ENCODE measurements at places on chromosomes 13 and 19. TPM values are rescaled to one million over a fixed set of nuclear protein-coding genes. Genes with fewer than 3 reads are reported as not detected.

DNA sequence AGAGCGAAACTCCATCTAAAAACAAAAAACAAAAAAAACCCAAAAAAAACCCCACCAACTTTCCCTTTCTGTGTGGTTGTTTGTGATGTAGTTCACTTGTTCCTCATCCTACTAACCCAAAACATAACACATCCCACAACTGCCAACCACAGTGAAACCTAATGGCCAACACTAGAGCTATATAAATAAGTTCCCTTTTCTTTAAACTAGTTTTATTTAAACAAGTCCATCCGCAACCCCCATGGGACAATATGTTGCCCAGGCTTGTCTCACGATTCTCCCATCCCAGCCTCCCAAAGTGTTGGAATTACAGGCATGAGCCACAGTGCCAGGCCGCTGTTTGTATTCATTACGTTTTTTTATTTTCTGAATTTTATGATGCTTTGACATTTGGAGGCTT lies 71.2 kb upstream of the ADGRE5 start:
- DNase-seq: no peak

DNA sequence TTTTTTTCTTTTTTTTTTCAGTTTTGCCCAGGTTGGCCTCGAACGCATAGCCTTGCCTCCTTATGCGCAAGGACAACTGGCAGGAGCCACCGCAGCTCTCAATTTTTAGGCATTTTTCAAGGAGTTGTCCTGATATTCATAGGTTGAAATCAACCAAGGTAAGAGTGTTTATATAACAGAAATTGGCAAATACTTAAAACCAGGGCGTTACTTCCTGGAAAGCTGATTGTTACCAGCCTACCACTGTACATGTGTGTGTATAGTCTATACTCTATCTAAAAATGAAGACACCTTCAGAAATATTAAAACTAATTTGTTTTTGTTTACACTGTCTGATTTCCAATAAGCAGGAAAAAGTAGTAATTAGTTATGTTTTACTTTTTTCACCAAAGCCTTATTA lies 39.2 kb downstream of the GPC6 start:
- no peak for DNase-seq

The CYSLTR2 gene
- total RNA-seq: not detected

DNA sequence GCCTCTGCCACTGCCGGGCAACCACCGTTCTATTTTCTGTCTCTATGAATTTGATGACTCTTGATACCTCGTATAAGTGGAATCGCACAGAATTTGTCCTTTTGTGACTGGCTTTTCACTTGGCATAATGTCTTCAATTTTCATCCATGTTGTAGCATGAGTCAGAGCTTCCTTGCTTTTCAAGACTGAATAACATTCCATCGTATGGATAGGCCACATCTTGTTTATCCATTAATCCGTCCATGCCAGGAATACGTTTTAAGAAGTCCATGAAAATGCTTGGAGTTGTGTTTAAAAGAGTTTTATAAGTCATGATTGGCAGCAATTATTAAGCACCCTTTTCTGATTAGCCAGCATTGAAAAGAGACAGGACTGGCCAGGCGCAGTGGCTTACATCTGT lies 53.6 kb upstream of the CLDN10 start:
- DNase-seq: no peak

The MAP1S gene
- total RNA-seq: 63.1 TPM

DNA sequence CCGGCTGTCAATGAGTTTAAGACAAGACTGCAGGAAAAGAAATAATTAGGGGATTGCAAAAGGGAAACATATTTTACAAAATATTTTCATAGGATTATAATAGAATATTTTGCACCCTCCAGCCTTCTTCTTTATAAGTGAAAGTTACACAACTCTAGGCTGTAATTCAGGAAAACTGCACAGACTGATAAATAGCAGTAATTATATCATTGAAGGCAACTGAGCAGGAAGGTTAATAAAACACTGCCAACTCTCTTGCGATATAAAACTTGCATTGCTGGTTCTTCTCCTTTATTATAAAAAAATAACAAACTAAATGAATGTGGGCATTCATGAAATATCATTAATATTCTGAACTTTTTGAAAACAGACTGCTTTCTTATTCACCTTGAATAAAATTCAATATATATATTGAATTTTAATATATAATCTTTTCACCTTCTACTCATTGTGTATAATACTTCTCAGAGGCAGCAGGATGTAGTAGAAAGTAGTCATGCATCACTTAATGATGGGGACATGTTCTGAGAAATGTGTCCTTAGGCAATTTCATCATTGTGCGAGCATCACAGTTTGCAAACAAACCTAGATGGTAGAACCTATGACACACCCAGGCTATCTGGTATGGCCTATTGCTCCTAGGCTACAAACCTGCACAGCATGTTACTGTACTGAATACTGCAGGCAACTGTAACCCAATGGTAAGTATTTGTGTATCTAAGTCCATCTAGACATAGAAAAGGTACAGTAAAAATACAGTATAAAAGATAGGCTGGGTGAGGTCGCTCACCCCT lies 24.9 kb upstream of the STARD13 start:
- DNase-seq: no peak

GRCh38 chr13:24672141-24673132 lies 7.8 kb upstream of the ATP12A start:
- no peak for DNase-seq

The GRAMD1A gene
- 77.8 TPM for total RNA-seq

DNA sequence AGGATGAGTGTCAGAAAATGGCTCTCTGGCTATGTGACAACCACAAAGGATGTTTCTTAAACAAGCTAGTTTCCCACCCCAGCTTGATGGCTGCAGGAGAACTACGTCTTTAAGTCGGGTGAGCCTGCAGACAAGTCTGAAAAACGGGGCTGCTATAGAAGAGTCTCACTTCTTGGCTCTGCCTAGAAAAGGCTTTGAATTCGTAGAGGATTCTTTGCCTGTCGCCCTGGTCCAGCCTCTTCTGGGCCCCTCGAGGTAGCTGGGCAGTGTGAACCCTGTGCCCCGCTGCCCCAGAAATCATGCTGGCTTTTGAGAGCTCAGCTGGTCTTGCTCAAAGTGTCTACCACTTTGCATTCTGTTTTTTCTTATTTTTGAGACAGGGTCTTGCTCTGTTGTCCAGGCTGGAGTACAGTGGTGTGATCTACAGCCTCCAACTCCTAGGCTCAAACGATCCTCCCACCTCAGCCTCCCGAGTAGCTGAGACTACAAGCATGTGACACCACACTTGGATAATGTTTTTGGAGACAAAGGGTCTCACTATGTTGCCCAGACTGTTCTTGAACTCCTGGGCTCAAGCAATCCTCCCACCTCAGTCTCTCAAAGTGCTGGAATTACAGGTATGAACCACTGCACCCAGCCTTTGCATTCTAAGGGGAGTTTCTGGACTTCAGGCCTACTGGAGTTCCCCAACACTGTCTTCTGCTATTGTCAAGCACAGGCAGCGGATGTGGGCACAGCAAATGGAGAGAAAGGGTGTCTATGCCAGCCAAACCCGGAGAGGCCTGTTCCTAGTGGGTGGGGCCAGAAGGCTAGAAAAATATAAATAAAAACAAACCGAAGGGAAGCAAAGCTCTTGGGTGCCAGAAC lies 6.5 kb downstream of the CEBPA start:
- no peak for DNase-seq

The UBA52 gene
- 1,032 TPM for total RNA-seq

GRCh38 chr13:64471916-64472315 lies 2758.2 kb downstream of the PCDH9 start:
- no peak for DNase-seq

The DOCK6 gene
- total RNA-seq: 81.7 TPM

GRCh38 chr13:43846496-43847158 lies 32.9 kb downstream of the CCDC122 start:
- no peak for DNase-seq

DNA sequence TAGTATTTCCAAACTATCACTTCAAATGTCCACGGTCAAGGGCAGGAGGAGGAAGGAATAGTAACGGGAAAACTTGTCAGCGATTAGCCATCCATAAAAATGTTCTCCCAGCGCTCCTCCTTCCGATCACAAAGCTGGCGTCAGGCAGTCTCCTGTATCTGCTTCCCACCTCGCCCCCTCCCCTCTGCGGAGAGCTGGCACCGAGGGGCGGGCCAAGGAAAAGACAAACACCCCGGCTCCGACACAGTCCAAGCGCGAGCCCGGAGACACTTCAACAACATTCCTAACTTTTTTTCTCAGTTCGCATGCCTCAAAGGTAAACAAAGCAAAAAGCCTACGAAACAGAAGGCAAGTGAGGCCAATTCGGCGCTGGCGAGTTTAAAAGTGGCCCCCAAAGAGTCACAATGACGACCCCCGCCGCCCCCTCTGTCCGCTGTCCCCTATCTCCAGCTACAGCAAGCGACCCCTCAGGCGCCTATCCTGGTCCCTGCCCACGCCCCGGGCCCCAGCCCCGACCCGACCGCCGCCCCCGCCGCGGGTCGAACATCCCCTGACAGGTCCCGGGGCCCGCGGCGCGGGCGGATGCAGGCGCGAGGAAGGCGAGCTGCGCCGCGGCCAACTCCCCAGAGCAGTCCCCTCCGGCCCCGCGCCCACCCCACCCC lies 736 bp downstream of the SMAD9 start:
- DNase-seq: no peak

DNA sequence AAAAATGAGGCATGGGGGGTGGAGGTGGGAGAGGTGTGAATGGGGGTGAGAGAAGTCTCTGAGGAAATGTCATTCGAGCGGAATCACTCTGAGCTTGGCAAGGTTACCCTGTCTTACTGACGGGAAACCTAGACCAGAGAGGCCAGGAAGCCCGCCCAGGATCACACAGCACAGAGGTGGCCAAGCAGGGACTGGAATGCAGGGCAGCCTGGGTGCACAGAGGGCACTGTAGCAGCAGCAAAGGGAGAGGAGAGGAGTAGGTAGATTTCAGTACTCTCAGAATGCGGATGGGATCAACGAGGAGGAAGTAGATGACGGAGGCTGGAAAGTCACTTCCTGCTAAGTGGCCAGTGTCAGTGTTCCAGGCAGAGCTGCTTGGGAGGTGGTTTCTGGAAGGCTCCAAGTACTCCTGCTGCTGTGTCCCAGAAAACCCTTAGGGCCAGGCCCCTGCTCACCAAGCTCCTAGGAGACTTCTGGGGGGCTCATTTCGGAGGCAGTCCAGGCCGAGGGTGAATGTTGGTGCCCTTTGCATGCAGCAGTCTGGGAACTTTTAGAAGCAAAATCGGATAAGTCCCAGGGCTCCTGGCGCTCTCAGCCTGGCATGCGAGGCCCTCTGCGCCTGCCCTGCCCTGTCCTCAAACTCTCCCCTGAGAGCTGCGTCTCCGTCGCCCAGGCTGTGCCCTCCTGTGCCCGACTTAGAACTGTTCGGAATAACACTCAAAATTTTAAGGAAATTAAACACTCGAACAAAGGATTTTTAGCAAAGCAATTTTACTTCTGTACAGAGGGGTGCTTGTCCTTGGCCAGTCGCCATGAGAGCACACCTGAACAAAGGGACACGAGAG lies 33.5 kb downstream of the DNM2 start:
- DNase-seq: no peak

GRCh38 chr13:99053636-99054233 lies 75.9 kb upstream of the DOCK9 start:
- DNase-seq: no peak

The MYH14 gene
- total RNA-seq: not detected

The C19orf81 gene
- total RNA-seq: not detected

The TNFSF9 gene
- 1.5 TPM for total RNA-seq

- no peak for DNase-seq
These were observed 25.8 kb upstream of the CEACAM1 start for GRCh38 chr19:42554046-42554575.

The FUT1 gene
- total RNA-seq: not detected

The TPTE2 gene
- not detected for total RNA-seq

DNA sequence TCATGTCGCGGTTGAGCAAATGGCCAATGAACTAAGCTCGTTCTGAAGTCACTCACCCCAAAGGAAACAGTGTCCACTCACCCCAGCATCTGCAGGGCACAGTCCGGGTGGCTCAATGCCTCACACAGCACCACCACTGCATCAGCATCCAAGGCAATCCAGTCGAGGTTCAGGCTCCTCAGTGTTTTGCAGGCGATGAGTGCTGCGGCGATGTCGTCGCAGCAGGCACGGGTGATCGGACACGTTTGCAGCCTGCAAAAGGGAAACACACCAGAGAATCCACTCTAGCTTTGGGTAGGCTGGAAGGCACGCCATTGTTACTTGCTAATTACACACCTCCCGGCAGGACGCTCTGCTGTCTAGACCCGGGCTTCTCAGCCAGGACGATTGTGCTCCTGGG lies 26.5 kb downstream of the NLRP9 start:
- no peak for DNase-seq

- DNase-seq: peak; percentile 98
These were observed 1.1 kb downstream of the MIDN start for GRCh38 chr19:1249298-1249989.

- no peak for DNase-seq
These were observed 2.5 kb downstream of the MAP1S start for GRCh38 chr19:17721821-17722220.

DNA sequence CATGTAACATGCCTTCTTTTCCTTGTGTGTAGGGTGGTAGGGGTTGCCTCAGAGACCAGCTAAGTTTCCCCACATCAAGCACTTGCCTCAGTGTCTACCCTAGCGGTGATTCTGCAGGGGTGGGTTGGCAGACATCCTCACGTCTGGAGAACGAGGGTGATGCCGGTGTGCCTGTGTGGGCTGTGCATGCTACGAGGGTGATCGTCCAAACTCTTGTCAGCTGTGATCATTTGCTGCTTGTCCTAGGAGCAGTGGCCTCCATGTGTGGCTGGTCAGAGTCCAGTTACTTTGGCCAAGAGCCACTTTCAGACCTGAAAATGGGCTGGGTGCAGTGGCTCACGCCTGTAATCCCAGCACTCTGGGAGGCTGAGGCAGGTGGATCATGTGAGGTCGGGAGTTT lies 5.1 kb downstream of the GPI start:
- no peak for DNase-seq

The DIRAS1 gene
- 6.9 TPM for total RNA-seq

DNA sequence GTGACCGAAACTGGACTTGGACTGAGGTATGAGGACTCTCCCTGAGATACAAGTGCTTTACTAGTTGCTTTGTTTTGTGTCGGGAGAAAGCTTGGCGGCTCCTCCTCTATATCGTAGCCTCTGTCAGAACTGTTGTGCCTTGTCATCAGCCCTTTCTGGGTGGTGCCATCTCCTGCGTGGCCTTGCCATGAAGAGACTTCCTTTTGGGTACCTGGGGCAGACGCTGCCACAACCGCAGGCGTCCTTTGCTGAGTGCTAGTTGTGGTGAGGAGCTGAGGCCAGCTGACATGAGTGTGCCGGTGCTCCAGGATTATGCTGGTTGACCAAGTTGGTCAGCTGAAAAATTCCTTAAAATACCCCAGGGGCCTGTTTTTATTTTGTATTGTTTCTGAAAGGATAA lies 124.5 kb downstream of the AKAP11 start:
- DNase-seq: no peak

The LHB gene
- not detected for total RNA-seq

The ARL11 gene
- total RNA-seq: not detected

The ZNF766 gene
- 20.3 TPM for total RNA-seq

The LACC1 gene
- 6.7 TPM for total RNA-seq

The GPR180 gene
- total RNA-seq: 6.7 TPM

GRCh38 chr13:37023871-37024270 lies 23.3 kb downstream of the EXOSC8 start:
- DNase-seq: no peak

The CADM4 gene
- 9.0 TPM for total RNA-seq

- no peak for DNase-seq
These were observed 16.4 kb upstream of the UPF3A start for GRCh38 chr13:114264886-114265611.
